Fibroblast of pulmonary artery (primary cell): ENCODE measurements at places on chromosomes 2 and 18.

DNA sequence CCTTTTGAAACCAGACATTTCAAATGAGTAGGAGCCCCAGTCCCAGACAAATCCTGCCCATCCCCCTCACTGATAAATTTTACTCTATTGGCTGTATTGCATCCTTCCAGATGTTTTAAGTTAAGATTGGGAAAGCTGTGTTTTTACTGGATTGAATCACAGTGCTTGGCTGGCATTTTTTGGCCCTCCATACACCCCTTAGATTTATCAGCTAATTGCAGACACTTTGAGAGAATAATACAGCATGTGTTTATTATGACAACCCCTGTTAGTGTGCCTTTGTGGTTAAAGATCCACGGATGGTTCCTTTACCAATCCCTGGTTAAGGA lies 74.9 kb downstream of the ANTXR1 start:
- peak; percentile 31 for DNase-seq

DNA sequence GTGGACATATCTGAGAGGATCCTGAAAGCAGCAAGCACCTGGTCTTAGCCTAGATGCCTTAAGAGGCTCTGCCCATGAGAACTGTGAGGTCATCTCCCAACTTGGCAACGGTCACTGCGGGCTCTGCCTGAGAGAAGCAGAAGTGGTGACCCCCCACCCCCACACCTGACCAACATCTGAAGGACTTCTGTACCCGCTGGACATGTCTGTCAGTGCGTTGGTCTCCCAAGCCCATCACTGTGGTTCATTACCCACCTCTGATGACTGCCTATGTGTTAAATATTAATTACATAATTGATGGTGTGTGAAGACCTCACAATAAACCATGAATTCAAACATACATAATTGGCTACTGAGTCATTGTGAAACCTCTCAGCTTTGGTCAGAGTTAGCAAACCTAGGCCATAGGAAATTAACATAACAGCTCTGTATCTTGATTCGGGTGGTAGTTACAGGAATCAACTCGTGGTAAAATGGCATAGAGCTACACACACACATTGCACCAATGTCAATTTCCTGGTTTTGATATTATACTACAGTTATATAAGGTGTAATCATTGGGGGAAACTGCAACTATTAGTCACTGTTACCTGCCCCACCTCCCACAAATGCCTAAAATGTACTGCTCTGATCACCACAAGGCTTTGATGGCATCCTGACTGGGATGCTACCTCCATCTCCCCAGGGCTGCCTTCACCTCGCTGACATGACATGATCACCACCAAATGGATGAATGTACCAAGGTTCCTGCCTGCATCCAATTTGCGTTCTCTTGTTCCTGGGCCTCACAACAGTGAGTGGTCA lies 4.3 kb upstream of the GALNT1 start:
- DNase-seq: no peak

- DNase-seq: no peak
Measured at GRCh38 chr2:102014041-102014345, 22.2 kb downstream of the IL1R2 start.

GRCh38 chr2:45506756-45507155 lies 104.3 kb downstream of the SRBD1 start:
- DNase-seq: no peak

DNA sequence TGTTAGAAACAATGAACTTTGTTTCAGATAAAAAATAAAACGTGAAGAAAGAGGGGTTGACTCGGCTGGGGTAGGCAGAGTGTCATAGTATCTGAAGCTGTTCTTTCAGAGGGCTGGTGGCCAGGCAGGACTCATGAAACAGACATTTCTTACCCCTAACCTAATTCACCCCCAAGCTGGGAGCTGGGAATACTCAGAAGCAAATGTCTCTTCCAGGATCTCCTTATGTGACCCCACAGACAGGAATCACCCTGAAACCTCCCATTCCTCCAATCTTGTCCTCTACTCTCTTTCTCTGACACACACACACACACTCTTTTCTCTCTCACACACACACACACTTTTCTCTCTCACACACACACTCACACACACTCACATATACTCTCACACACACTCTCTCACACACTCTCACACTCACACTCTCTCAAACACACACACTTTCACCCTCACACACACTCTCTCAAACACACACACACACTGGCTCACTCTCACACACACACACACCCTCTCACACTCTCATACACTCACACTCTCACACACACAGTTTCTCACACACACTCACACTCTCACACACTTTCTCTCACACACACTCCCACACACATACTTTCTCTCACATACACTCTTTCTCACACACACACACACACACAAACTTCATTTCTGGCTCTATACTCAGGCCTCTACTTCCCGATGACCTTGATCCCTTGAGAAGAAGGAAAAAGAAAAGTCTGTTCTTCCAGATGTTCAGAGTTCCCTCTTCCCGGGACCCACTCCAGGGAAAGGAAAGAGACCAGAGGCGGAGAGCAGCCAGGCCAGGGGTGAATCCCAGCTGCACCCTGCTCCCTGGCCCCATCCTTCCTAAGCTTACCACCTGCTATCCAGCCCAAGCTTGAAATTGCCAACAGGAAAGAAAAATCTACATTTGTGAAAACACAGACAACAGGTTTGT lies 167.7 kb downstream of the TXNL1 start:
- DNase-seq: no peak

DNA sequence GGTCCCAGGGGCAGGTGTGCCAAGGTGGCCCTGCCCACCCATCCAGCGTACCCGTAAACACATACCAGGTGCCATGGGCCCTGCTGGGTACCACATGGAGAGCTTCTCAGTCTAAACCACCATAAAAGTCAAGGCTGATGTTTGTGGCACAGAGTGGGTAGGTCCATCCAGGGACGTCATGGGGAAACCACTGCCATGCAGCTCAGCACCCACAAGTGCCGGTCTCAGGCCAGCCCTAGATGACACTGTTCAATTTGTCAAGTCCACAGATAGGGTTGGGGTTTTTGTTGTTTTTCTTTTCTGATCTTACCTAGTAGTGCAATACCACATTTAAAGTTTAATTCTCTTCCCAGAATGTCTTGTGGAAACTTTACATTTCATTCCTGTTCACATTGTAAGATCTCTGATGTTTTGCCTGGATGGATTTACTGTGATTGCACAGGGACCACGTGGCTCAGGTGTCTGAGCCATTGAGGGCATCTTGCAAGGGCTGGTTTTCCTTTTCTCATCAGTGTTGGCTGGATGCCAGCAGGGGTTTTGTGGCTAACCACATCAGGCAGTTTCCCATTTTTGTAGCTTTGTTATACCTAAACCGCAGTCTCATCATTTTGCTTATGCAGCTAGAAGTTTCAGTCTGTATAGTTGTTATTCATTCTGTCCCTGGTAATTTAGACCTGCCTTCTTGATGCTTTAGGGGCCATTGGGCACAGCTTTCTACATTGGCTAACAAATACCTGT lies 64.7 kb downstream of the STK25 start:
- DNase-seq: peak; percentile 16

- DNase-seq: no peak
Measured at GRCh38 chr2:176122683-176123410, at the start of gene HOXD9. Gene HOXD9 (plus strand): TSS chr2:176122719. CDS start chr2:176122769, 50 bp downstream.

DNA sequence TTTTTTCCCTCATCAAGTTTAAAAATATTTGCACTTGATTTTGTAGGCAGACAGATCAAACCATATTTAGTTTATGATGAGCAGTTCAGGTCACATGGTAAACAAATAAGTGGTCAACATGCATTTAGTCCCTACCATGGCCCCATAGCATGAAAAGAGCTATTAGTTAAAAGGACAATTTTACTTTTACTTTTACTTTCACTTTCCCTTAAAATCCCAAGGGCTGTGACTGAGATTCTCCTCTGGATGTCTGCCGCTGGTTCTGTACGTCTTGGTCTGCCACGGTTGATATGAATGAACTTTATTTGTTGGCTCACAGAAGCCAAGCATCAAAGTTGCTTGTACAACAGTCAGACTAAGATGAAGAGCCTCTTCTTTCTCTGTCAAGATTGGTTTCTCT lies 626.2 kb upstream of the CDH7 start:
- no peak for DNase-seq

- DNase-seq: peak; percentile 91
Measured at GRCh38 chr2:237262838-237263771, 150.9 kb downstream of the COL6A3 start.

GRCh38 chr2:126912201-126912600 lies 13.5 kb downstream of the TEX51 start:
- no peak for DNase-seq
